Chondrocyte (in vitro differentiated cells): ENCODE measurements at places on chromosomes 2 and 18. TPM values are rescaled to one million over a fixed set of nuclear protein-coding genes. Genes with fewer than 3 reads are reported as not detected.
A peak's percentile ranks its signal among the peaks of the same experiment; 100 is the strongest.

Gene FIGN
- 11.8 to 23.4 TPM (median 12.1 TPM) in 3 replicates for total RNA-seq

Gene CPO
- total RNA-seq = 0.34 TPM in 1 of 3 replicates, not detected in the others

DNA sequence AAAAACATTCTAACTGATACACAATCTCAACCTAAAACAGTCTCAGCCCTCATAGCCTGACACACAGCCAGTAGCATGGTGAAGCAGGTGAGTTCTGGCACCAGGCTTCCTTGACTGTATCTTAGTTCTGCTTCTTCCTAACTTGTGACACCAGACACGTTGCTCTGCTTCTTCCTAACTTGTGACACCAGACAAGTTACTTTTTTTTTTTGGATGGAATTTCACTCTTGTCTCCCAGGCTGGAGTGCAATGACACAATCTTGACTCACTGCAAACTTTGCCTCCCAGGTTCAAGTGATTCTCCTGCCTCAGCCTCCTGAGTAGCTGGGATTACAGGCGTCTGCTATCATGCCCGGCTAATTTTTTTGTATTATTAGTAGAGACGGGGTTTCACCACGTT, 6.7 kb upstream of the ATG16L1 start:
- DNase-seq = no peak
- H3K27me3 ChIP-seq = no peaks in the 10 kb centered on the region

GRCh38 chr2:69689466-69689865, 45.9 kb upstream of the AAK1 start:
- DNase-seq = no peak
- H3K36me3 ChIP-seq = peaks cover 2% of the 10 kb centered on the region
- no peak overlapping the region for H3K27ac ChIP-seq
- H3K4me1 ChIP-seq = peaks cover 11% of the 10 kb centered on the region
- H3K27me3 ChIP-seq = peaks cover 3% of the 10 kb centered on the region

DNA sequence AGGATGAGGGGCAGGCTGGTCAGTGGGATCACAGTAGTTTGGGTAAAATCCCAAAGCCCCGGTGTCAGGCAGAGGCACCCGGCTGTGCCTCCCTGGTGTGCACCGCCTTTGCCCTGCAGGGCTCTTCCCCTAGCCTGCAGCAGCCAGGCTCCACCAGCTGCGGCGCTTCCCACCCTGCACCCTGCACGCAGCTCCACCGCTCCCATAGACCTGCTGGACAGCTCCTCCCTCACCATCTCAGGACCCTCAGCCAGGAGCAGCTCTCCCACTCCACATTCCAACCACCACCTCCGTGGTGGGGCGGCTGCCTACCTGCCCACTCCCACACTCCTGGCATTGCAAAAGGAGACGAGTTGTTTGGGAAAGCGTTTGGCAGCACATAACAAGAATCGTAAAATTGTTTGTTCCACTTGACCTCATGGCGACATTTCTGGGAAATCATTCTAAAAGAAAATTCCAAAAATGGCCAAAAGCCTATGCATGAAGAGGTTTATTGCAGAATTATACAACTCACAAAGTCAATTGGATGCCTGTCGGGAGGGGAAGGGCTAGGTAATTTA, 287.4 kb upstream of the HDAC4 start:
- no peak overlapping the region for H3K27ac ChIP-seq
- no peak overlapping the region for H3K4me3 ChIP-seq
- H3K36me3 ChIP-seq = no peaks in the 10 kb centered on the region
- H3K4me1 ChIP-seq = no peaks in the 10 kb centered on the region
- H3K27me3 ChIP-seq = peaks cover 33% of the 10 kb centered on the region
- no peak for DNase-seq

GRCh38 chr2:32135409-32135808, 30.3 kb upstream of the SLC30A6 start:
- no peak for DNase-seq
- H3K27me3 ChIP-seq = no peaks in the 10 kb centered on the region

DNA sequence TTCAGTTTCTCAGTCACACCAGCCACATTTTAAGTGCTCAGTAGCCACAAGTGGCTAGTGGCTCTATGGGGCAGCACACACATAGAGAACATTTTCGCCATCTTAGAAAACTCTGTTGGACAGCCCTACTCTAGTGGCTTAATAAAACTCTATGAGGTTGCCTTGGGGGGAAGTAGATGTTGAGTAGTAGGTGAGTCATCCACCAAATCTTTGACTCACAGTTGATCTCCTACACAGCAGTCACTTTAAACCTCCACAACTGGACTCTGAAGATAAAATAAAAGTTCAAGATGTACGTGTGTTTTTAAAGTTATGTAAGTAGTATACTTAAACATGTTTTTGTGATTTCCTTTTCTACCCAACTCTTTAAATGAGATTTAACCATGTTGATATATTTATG, 379.0 kb downstream of the SETBP1 start:
- no peak overlapping the region for H3K4me3 ChIP-seq
- no peak overlapping the region for H3K27ac ChIP-seq
- no peaks in the 10 kb centered on the region for H3K27me3 ChIP-seq
- DNase-seq = no peak
- H3K4me1 ChIP-seq = peaks cover 10% of the 10 kb centered on the region

DNA sequence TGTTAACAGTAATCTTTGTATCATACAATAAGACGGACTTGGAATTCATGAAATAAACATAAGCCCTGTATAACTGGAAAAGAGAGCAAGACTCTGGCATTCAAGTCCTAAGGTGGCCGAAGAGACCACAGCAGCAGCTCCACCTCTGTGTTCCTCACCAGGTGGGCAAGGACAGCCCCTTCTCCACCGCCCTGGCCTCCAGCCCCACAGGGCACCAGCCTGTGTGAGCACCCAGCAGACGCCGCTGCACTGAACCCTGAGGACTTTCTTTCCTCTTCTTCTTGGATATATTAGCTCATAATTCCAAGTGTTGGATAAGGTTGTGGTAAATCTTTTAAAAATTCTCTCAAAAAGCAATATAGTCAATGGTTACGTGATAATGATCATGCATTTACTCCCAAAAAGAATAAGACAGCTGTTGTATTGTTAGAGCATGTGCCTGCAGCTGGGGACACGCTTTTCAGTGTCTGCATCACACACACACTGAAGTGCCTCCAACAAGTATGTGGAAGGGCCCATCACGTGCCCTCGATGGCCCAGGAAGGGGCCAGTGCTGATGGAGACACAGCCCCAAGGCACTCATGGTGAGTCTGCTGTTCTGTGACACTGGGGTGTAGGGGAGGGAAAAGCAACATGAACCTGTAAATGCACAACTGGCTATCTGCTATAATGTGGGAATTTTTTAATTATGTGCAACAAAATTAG, 26.8 kb downstream of the FAM178B start:
- no peak overlapping the region for H3K4me3 ChIP-seq
- peaks cover 4% of the 10 kb centered on the region for H3K4me1 ChIP-seq
- no peak overlapping the region for H3K27ac ChIP-seq
- no peak for DNase-seq
- no peaks in the 10 kb centered on the region for H3K36me3 ChIP-seq

GRCh38 chr2:200306931-200307723, 634 bp downstream of the SPATS2L start:
- no peaks in the 10 kb centered on the region for H3K36me3 ChIP-seq
- DNase-seq = no peak
- peak overlapping the region; percentile 76 for H3K4me3 ChIP-seq
- no peaks in the 10 kb centered on the region for H3K27me3 ChIP-seq
- H3K27ac ChIP-seq = peak overlapping the region; percentile 88

GRCh38 chr18:35253655-35254287, 12.9 kb downstream of the ZNF397 start:
- no peak overlapping the region for H3K27ac ChIP-seq
- DNase-seq = no peak
- peaks cover 48% of the 10 kb centered on the region for H3K36me3 ChIP-seq
- no peaks in the 10 kb centered on the region for H3K4me1 ChIP-seq
- no peak overlapping the region for H3K4me3 ChIP-seq
- H3K27me3 ChIP-seq = no peaks in the 10 kb centered on the region

GRCh38 chr2:8168022-8168717, 513.7 kb upstream of the ID2 start:
- no peaks in the 10 kb centered on the region for H3K36me3 ChIP-seq
- H3K27ac ChIP-seq = peak overlapping the region; percentile 89

DNA sequence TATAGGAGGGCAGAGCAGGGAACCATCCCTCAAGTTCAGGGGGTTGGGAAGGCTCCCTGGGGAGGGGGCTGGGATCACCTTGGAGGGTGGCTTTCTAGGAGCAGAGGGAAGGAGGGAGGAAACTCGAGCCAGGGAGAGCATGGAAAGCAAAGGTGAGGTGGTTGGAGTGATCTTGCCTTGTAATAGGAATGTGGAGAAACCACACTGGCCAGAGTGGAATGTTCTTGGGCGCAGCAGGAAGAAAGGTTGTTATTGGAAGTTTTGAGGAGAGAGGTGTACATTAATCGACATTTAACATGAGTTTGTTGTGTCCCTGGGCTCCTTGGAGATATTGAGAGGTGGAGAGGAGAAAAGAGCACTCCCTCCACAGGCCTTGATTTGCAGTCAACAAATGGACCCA, 272.2 kb downstream of the PRKCE start:
- no peak for DNase-seq
- no peak overlapping the region for H3K4me3 ChIP-seq
- no peak overlapping the region for H3K27ac ChIP-seq

DNA sequence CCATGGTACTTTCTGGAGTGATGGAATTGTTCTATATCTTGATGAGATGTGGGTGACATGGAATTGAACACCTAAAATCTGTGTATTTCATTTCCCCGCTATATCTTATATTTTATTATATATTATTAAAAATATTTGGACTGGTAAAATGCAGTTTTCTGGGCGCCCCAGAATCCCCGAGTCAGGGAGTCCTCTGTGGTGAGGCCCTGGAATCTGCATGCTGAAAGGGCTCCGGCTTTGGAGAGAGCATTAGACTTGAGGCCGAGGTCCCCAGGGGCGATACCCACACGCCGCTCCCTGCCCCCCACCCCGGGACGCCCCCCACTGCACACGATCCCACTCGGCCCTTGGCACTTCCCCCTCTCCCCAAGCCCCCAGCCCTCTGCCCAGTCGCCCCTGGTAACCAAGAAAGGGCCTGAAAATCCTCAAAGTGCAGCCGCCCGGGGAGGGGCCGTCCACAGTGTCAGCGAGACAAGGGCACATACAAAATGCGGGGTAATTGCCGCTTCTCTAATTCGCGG, 126.0 kb downstream of the ZFP36L2 start:
- H3K4me1 ChIP-seq = peaks cover 47% of the 10 kb centered on the region
- H3K27me3 ChIP-seq = no peaks in the 10 kb centered on the region
- no peak overlapping the region for H3K27ac ChIP-seq
- peaks cover 3% of the 10 kb centered on the region for H3K36me3 ChIP-seq
- DNase-seq = no peak
